ENCODE measurements at places on chromosomes 6 and 20.

- DNase-seq, result no peak
These were observed 436.4 kb downstream of the TFAP2A start for GRCh38 chr6:9978480-9978879.

GRCh38 chr6:163971841-163972838 is 557.6 kb downstream of the QKI start:
- DNase-seq, result no peak

GRCh38 chr20:43140726-43141125 is 49.0 kb downstream of the PTPRT start:
- peak; percentile 7 for DNase-seq

DNA sequence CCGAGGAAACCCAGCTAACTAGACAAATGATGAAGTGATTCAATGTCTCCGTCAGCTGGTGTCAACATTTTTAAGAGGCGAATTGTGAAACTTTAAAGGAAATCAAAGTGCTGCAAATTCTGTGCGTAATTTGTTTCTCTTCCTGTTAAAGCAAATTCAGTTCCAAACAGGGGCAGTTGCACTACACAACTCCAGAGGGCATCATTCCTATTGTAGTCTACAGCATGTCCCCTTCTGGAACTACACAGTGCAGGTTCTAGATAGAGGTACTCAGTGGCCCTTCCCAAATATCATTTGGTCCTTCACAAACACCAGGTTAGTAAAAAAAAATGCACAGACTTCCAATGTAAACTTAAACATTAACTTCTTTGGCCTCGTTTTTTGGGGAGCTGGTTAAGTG is 38.3 kb upstream of the SMLR1 start:
- no peak for DNase-seq

- DNase-seq, result no peak
These were observed 45.4 kb upstream of the ZFAND3 start for GRCh38 chr6:37774028-37774680.

GRCh38 chr20:36861875-36862801 is 13.8 kb upstream of the TLDC2 start:
- peak; percentile 92 for DNase-seq

GRCh38 chr20:37348792-37349516 is 3.0 kb downstream of the SRC start:
- DNase-seq, result no peak

DNA sequence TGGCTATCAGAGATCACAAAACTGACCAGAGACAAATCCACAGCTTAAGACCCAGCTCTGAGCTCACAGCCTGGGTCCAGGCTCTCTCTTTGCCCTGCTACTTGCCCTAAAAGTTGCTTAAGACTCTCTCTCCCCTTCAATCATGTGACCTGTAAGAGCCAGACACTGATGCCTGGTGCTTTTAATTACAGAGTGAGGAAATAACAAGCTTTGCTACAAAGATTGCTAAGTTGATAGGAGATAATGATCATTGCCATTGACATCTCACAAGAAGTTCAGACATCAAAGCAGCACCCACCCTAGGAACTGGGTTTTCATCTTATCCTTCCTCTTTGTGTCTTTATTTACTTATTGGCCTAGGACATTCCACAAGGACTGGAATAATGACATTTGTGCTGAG is 125.9 kb upstream of the CD93 start:
- no peak for DNase-seq

GRCh38 chr6:54719633-54720032 is 126.9 kb upstream of the FAM83B start:
- DNase-seq, result no peak

DNA sequence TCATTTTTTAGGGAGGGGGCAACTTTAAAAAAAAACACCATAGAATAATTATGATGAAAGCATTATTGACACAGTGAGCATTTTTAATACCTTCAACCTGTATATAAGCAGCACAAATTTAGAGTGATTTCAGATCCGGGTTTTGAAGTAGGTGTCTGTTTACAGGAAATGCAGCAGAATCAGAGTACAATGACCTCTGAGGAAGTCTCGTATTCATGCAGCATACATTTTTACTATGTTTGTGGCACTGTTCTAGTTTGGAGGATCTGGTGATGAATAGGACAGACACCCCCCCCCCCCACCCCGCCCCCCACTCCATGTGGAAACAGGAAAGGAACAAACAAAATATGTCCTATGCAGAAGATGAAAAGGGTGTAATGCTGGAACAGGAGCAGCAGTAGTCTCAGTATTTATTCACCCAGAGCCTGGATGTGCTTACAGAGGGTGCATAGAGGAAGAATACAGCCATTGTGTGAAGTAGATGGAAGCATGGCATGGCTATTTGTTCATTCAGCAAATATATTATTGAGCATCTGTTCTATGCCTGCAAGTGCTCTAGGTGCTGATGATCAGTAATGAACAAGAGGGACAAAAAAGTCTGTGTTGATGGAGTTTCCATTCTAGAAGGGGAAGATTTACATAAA is 19.7 kb downstream of the VAPB start:
- DNase-seq, result no peak

- no peak for DNase-seq
These were observed 233.4 kb upstream of the ID4 start for GRCh38 chr6:19603721-19604120.

DNA sequence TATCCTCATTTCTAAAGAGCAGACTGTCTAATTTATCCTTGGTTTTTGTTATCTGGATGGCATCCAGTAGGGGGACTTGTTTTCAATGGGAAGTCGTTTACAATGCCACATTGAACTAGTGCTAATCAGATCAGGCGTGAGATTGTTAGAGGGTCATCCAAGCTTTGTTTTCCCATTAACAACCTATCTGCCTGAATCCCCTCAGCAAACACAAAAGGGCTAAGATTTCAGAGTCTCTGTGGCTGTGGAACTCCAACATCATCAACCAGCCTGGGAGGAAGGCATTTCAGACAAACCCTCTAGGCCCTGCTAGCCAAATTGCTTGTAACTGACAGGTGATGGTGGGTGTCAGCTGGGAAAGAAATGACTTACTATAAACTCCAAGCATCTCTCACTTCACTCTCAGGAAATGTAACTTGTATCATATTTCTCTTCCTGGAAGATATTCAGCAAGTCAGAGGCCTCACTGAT is 47.7 kb downstream of the COL19A1 start:
- no peak for DNase-seq

DNA sequence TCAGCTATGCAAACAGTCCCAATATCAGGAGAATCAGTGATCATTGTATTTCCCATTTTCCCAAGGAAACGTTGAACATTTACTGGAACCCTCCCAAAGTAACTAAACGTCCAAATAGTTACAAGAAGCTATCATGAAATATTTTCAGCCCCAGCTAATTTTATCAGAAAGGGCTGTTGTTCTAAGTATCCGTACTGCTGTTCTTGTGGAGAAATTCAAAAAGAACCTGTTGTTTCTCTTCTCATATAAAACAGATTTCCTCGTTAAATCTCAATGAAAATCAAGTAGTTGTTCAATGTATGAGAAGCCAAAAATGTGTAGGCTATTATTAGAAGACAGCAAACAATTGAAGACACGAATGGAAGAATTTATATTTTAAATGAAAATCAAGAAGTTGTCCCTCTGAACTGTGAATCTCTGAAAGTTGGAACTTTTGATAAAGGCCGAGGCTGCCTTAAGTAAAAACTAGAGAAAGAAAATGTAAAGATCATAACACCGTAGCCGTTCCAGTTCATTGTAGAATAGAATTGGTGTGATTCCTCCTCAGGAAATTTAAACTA is 107.7 kb downstream of the HFE start:
- DNase-seq, result no peak

GRCh38 chr6:89797317-89797716 is 22.3 kb downstream of the MDN1 start:
- no peak for DNase-seq

- peak; percentile 2 for DNase-seq
These were observed 476.3 kb downstream of the PRKN start for GRCh38 chr6:162251257-162251656.

DNA sequence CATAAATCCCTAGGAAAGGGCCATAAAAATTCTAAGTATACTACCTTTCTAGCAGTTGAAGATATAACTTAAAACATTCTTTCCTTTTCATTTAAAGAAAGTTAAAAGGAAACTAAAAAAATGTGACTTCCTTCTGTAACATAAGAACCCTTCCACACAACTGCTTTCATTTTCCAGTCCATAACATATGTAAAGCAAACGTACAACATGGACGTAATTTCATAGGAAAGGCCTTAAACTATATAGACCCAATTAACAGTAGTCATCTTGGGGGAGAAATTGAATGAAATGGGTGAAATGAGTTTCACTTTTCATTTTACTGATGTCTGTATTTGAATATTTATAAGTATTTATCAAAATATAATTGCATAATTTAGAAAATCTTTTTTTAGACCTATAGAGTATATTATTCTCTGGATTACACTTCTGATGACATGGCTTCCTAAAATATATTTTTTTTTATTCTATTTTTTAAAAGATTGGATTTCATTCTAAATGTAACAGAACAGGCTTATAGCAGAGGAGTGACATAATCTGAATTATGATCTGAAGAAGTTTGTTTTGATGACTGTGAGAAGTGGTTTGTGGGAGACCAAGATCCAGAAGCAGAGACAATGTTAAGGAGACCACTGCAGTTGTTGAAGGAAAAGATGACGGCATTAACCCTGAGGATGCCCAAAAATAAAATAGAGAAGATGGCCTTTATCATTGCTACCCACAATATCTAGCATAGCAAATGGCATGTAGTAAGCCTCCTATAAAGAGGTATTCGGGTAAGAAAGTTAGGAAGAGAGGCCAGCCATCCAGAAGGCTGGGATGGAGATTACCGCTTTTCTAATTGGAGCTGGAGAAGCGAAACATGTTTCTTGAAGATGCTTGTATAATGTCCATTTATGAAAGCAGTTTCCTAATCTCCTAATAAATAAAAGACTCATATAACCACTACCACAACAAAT is 260.4 kb downstream of the PTPRK start:
- no peak for DNase-seq

- DNase-seq, result no peak
These were observed 54.8 kb upstream of the MBOAT1 start for GRCh38 chr6:20266851-20267608.

DNA sequence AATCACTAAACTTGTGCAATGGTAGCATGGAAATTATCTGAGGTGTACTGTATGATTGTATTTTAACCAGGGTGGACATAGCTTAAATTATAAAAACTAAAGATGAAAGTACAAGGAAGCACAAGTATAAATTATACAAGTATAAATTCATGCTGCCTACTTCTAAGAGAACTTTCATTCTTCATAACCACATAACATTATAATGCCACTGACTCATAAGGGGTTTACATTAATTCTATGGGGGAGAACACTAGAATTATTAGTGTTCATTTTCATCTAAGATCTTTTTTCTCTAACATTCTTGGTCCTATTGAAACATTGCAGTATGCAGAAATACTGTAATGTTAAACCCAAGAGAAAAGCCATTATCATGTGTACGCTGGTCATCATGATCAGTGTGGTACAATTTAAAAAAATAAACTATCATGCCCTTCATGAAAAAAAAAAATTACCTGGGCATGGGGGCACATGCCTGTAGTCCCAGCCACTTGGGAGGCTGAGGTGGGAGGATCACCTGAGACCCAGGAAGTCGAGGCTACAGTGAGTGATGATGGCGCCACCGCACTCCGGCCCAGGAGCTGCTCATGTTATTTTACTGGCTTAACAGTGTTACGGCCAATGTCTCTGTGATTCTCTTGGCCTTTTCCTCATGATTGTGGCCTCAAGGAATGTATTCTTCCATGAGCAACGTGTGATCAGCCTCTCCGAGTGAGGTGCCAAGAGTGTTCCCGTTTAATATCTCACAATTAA is 25.9 kb upstream of the AHCY start:
- peak; percentile 24 for DNase-seq

DNA sequence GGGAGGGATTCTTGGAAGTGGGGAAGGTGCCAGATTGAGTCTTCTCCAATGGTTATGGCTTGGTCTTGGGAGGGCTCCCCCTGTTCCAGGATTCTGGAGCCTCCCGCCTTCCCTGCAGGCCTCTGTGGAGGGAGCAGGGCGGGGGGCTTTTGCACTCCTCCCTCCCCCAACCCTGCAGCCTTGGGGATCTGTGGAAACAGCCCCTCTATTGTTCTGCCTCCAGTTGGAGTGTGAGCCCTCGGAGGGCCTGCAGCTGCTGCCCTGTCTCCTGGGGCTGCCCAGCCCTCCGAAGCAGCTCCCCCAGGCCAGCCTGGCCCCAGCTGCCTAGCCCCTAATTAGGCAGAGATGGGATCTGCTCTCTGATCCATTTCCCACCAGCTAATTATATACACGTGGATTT is 14.7 kb downstream of the FAM110A start:
- DNase-seq, result no peak

DNA sequence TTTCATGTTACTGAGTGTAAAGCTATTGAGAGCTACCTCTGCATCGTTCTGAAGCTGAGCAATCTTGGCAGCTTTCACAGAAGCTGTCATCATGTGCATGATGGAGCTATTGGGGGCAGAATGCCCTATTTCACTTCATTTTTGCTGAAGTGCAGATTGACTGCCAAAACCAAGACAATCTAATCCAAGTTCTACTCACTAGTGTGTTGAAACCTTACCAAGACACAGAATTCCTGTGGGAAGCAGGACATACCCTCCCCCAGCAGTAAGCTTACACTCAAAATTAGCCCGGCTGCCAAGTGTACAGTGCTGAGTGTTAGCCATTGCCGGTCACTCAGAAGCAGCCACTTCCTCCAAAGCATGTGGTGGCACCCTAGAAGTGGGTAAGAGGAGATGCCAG is 177.3 kb upstream of the TENT5A start:
- peak; percentile 41 for DNase-seq

DNA sequence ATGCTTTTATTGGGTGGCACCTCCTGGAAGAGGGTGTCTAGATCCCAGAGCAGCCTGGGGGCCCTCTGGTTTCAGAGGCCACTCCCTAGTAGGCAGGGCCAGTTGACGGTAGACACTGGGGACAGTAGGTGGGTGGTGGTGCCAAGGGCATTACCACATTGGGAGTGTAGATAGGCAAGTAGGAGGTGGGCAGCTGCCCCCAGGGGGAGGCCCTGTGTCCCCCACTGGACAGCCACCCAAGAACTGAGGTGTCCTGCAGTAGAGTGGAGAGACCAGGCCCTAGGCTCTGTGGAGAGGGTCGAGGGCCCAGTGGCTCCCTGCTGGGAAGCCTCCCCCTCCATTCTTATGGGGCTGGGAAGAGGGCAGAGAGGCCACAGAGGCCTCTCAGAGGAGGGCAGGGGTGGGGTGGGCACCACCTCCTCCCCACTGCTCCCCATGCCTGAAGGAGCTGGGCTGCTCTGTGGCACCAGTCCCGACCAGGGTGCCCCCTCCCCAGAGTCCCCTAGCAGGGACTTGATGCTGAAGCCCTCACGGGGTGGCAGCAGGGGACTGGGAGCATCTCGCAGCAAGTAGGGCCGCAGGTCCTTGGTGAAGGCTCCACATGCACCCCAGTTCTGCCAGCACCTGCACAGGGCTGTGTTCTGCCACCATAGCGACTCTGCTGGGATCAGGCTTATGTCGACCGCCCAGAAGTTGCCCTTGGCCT is 305.0 kb upstream of the KCNQ5 start:
- no peak for DNase-seq

DNA sequence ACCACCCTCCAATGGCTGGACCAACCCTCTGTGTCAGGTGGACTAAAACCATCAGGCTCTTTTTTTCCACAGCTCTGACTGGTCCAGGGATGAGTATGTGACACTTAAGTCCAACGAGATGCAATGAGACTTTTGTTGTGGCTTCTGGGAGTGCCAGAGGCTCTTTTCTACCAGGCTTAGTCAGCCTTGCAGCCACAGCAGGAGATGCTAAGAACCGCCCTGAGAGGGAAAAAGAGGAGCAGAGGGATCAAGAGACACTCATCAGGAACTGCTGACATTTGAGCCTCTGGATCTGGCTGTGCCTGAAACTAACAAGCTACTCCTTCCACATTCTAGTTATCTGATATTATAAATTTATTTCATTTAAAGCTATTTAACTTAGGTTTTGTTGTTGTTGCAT is 270.9 kb upstream of the SULF2 start:
- DNase-seq, result peak; percentile 51
